Activated T-cell treated with anti-CD3 and anti-CD28 coated beads for 1 hour (primary cell): ENCODE measurements at places on chromosomes 3 and 15.

GRCh38 chr3:160755776-160756304 lies at the start of gene PPM1L:
TSS of gene PPM1L (plus strand) at chr3:160756231.
- peak; percentile 37 for DNase-seq

- DNase-seq = no peak
These were observed 1.7 kb downstream of the CLRN1 start for GRCh38 chr3:150970665-150971324.

DNA sequence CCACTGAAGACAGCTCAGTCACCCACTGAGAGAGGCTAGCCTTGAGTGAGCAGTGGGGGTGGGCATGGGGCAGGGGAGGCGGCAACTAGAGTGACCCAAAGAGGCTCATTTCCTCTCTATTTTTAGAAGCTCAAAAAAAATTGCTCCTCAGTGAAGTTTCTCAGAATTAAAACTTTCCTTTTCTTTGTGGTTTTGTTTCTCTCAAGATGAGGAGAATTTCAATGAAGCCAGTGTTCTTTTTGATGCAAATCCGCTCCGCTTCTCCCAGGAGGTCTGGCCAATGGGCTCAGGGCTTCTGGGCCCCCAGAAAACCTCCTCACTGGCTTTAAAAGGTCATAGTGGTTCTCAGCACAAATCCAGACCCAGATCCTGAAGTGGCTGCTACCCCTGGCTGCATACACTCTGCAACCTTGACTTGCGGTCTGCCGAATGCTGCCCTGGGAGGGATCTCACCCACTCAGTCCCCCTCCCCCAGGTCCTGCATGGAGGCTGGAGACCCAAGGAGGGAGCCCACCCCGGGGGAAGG lies at the start of gene ACSBG1:
TSS of gene ACSBG1 (minus strand) at position 51 of the 526 bp plus-strand sequence. CDS start 64 bp downstream, outside the sequence.
- no peak for DNase-seq

DNA sequence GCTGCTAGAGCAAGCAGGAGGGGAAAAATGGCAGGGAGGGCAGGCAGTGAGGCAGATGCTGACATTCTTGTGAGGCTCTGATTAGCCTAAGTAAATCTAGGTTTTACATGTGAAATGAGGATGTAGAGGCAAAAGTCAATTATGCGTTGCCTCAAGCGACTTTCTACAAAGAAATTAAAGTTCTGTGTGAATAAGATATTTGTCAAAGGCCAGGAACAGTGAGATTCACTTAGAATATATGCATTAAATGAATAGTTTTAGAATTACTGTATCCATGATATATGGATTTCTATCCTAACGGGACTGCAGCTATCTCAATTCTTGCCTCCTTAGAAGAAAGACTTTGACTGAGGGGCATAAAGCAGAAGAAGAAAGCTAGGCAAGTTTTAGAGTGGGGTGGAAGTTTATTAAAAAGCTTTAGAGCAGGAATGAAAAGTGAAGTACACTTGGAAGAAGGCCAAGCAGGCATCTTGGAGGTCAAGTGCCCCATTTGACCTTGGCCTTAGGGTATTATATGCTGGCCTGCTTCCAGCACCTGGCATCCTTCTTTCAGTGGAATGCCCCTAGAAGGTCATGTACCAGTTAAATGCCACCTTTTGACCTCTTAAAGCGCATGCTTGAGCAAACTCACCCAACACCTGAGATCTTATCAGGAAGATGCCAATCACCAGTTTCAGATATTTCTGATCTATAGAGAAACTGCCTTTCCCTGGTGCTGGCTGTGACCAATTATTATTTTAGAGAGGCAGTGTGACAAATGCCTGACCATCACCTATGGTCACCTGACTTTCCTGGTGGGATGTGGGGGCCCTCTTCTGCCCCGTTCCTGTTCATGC lies 38.2 kb downstream of the OSTN start:
- DNase-seq = no peak

- DNase-seq = no peak
These were observed 10.4 kb upstream of the CLPX start for GRCh38 chr15:65195548-65195923.

DNA sequence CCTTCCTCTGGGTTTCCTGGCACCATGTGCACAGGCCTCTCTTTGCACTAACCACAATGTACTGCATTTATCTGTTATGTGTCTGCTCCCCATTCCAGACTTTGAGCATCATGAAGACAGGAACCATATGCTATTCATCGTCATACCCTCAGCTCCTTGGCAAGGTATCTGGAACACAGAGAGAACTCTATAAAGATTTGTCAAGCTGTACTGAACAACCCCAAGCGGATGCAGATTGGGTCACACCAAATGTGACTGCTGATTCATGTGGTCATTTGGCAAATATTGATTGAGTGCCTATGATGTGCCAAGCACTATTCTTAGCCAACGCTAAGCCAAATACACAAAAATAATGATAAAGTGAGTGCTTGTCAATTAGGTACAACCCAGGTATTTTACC lies 7.5 kb upstream of the MEGF11 start:
- DNase-seq = no peak

DNA sequence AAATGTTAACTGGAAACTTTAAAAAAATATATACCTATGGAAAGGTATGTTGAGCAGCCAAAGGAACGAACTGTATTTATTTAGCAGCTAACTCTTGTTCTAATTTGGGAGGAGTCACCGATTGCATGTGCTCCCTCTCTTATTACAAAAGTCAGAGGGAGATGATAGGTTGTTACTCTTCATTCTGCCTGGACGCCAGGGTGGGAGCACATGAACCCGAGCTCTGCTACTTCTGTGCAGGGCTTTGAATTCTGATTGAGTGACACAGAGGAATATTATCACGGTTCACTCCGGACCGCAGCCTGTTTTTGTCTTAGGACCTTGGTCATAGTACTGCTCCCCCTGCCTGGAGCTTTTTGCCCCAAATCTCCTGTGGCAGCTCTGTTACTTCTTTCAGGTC lies 36.9 kb upstream of the LRIG1 start:
- DNase-seq = no peak

GRCh38 chr15:85488997-85489396 lies 108.6 kb downstream of the AKAP13 start:
- no peak for DNase-seq

GRCh38 chr15:40368719-40369473 lies 10.9 kb downstream of the DISP2 start:
- no peak for DNase-seq

DNA sequence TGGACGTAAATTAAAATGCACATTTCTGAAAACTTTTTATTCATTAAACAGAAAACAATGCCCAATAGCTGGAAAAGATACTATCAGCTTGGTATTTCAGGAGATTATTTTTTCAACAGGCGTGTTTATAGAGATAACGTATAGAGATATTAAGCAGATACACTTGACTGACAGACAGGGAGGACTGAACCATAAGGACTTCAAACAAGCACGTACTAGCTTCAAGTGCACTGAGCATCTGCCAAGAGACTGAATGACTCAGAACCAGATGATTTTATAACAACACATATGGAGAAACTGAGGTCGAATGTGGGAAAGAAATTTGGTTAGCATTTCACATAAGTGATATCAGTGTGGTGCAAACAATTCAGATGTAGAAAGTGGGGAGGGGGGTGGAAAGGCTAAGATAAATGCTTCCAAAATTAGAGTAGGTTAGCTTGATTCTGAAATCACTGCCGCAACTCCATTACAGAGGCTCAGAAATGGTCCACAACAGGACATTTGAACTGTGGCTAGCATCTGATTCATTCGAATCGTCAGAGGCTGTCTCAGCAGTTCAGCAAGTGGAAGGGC lies 103.5 kb downstream of the SEMA6D start:
- DNase-seq = no peak

DNA sequence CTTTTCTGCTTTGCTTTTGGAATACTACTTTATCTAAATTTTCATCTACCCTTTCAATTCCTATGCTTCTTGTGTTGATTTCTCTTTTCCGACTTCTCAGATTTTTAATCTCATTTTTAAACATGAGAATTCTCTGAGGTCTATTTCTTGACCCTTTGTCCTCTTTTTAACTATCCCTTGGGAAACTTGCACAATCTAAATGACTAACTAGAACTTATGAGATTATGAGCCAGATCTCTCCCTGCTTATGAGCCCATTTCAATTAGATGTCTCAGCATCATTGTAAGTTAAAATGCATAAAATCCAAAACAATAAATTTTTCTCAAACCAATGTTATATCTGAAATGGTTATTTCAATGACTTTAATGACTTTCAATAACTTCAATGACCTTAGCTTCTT lies 296.9 kb upstream of the AGTR1 start:
- DNase-seq = no peak

GRCh38 chr3:47057212-47057671 lies 77.8 kb downstream of the NBEAL2 start:
- DNase-seq = peak; percentile 13

DNA sequence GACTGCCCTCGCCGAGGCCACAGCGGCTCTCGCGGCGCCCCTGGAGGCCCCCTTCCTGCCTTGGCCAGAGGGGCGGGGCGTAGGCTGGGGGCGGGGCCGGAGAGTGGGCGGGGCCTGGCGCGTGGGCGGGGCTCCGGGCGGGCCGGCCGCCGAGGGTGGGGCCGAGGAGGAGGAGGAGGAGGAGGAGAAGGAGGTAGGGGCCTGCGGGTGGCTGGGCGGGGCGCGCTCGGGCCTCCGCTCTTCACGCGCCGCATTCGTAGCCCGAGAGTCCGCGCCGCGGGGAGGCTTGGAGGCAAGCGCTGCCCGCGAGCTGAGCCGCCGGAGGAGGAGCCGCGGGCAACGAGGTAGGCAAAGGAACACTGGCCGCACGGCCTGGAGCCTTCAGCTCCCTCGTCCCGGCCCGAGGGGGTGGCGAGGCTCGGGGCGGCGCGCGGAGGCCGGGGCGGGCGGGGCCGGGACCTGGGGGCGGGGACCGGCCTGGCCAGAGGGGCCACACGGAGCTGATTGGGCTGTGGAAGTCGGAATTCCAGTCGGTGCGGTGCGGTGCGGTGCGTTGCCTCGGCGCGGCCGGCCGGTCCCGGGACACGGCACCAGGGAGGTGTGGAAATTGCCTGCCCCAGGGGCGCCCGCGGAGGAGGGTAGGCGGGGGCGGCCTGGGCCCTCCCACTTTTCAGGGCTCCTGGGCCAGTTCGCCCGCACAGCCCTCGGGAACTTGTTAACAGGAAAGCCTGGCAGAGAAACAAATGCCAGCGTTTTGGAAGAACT lies at the start of gene PPP2R3A:
TSS of gene PPP2R3A (plus strand) at position 223 of the 765 bp plus-strand sequence. CDS start 35,771 bp downstream, outside the sequence.
- DNase-seq = peak; percentile 46

GRCh38 chr3:99741588-99741987 lies 76.1 kb upstream of the CMSS1 start:
- DNase-seq = no peak

DNA sequence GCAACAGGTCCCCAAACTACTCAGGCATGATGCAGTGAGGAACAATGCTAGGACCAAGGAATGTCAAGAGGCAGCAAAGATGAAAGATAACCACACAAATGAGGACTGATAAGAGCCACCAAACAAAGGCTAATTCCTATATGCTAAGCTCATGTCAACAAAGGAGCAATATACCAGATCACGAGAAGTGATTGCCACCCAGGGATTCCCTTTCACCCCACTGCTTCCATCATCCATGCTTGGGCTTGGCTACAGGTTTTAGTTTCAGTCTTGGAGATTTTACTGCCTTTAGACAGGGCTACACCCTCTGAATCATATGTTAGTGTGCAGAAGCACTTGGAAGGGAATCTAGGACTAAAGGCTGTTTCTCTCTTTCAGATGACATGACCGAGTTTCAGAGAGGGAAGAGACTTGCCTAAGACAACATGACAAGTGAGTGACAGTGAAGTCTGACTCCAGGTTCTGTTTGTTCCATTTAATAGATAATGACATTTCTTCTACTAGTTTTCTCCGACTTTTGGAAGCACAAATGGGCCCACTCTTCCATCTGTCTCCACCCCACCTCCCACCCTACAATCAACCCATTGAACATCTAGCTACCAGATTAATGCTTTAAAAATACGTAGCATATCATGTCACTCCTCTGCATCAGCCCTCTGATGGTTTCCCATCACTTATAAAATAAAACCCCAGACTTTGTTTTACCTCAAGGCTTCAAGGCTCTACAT lies 173.5 kb upstream of the LRRN1 start:
- no peak for DNase-seq

GRCh38 chr3:31530039-31530959 lies 2.4 kb upstream of the STT3B start:
- no peak for DNase-seq

DNA sequence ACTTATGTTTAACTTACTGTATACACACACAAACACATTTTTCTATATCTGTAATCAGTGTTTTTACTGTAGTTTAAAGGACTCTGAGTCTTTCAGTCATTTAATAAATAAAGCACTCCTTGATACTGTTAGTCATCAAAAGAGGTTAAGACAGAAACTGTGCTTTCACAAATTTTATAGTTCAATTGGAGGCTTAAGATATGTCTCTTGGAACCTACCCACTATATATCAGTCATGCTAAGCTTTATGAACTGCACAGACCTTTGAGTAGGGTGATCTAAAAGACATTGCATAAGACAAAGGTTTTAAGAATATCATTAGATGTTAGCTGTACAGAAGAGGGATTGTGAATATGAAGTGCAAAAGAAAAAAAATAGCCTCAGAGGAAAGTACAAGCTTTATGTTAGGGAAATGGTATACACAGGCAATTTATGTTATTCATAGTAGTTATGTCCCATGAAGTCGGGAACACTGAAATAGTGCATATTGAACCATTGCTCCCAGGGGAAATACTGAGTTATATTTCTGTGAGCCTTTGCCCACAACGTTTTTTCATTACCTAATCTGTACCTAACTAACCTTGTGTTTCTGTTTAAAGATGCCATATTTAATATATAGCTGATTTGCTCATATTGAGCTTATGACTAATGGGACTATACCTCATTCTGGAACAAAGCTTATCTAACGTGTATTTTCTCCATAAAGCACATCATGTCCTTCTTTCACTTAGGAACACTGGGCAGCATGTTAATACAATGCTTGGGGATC lies 19.7 kb downstream of the CHMP2B start:
- no peak for DNase-seq

DNA sequence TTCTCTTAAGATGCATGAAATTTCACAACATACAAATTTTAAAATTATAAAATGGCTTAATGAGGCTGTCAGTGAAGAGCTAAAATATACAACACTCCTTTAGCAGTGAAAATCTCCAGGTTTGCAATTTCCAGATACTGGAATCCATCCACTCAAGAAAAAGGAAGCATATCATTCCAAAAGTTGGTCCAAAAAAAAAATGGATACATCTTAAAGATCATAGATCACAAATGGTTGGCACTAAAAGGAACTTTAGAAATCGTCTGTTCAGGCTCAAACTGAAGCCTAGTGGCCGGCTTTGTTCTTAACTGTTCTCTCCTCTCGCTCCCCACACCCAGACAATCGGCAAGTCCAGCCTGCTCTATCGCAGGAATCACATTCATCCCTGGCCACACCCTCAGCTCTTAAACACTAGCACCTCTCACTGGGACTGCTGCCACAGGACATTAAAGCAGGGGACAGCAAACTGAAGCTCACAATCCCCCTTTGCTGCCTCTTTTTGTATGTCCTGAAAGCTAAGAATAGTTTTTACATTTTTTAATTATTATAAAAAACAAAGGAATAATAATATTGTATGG lies 130.3 kb upstream of the CDIN1 start:
- DNase-seq = no peak
